ENCODE measurements at places on chromosomes 3 and 15.

DNA sequence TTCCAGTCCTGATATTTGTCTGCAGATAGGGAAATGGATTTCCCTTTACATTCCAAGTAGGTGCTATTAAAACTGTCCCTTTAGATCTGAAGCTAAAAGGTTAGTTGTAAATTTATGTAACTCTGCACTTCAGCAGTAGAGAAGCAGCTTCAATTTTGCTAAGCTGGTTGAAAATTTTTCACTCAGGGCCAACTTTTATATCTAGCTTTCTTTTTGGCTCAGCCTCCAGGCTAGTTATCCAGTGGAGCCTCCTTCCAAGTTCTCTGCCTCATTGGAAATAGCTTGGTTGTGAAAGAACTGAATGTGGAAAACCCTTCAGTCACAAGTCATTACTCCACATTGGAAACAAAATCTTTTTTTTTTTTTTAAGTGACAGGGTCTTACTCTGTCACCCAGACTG lies 8.2 kb upstream of the ZNF660 start:
- DNase-seq, result no peak

DNA sequence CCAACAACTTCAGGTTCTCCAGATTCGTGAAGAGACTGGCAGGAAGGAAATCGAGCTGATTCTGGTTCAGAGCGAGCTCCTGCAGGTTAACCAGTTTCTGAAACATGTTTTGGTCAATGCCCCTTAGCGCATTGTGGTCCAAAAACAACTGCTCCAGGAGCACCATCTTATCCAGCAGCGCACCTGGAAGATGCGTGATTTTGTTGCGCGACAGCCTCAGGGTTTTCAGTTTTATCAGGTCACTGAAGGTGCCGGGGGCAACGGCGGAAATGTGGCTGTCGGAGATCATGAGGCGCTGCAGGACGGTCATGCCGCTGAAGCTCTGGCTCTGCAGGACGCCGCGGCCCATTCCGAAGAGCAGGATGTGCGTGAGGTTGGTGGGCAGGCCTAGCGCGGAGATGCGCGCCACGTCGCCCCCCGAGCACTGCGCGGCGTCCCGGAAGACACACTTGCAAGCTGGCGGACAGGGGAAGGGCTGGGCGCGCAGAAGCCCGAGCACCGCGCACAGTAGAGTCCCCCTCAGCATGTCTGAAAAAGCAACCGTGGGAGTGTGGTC lies 1.2 kb downstream of the GP5 start:
- DNase-seq, result no peak

GRCh38 chr3:67389176-67389575 lies 265.2 kb downstream of the SUCLG2 start:
- DNase-seq, result no peak

DNA sequence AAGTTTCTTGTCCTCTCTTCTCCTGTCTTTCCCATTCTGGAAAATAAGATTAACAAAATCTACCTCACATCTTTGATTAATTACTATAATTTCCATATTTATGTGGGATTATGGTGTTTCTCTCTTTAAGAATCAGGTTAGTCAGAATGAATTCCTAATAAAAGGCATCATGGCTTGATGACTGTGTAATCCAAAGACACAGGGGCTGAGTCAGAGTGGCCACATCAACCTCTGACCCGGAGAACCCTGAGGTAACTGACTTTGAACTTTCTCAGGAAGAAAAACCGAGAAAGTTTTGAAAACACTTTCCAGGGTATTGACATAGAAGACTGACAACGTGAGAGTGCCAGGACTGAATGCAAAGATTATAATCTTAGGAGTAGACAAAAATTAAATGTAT lies 170.3 kb upstream of the MCTP2 start:
- DNase-seq, result peak; percentile 74

DNA sequence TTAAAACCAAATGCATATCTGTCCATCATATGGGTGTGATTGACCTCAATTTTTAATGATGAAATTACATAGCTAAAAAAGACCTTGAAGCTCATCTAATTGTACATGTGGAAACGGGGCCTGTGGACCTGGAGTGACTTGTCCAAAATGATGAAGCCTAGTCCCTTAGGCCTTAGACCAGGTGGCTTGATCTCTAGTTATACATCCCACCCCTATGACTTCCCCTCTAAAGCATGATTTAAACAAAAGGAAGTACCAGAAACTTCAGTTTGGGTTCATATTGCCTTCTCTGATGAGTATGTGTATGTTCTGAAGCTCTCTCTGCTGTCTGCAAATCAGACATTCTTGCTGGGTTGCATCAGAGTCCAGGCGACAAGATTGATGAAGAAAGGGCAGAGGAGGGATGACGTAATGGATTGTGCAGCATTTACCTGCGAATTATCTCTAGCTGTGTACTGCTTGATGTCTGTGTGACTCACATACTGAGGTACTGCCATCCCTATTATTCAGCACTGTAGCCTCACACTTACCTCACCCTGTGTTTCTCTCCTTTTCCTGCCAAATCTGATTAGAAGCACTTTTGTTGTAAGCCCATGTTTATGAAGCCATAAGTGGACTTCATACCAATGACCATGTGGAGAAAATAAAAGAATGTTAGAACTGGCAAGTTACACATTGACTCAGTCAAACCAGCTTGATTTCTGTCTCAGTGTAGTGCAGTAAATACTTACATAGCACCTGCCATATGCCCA lies 111.5 kb downstream of the FILIP1L start:
- peak; percentile 90 for DNase-seq

DNA sequence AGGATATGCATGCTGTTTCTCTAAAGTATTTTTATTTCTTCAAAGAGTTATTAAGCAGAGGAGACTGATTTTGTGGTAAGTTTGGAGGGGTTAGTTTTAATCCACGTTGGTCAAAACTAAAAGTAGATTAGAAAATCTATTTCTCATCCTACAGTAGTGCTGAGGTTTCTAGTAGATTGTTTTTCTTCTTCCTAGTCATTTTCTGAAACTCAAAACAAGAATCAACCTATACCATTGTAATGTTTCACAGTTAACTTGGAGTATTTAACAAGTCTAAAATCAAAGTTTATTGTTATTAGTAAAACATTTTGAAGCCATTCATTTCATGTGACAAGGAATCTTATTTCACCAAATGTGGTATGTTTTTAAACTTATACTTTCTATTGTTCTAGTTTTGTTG lies 57.9 kb downstream of the RBM6 start:
- DNase-seq, result no peak
